ENCODE measurements at places on chromosomes 6 and 20.

DNA sequence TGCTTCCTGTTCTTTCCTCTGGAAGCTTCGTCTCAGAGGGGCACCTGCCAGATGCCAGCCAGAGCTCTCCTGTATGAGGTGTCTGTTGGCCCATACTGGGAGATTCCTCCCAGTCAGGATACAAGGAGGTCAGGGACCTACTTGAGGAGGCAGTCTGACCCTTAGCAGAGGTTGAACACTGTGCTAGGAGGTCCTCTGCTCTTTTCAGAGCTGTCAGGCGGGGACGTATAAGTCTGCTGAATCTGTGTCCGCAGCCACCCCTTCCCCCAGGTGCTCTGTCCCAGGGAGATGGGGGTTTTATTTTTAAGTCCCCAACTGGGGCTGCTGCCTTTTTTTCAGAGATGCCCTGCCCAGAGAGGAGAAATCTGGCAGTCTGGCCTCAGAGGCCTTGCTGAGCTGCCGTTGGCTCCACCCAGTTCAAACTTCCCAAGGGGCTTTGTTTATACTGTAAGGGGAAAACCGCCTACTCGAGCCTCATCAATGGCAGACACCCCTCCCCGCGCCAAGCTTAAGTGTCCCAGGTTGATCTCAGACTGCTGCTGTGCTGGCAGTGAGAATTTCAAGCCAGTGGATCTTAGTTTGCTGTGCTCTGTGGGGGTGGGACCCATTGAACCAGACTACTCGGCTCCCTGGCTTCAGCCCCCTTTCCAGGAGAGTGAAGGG is 326.7 kb downstream of the BCKDHB start:
- DNase-seq, result no peak

DNA sequence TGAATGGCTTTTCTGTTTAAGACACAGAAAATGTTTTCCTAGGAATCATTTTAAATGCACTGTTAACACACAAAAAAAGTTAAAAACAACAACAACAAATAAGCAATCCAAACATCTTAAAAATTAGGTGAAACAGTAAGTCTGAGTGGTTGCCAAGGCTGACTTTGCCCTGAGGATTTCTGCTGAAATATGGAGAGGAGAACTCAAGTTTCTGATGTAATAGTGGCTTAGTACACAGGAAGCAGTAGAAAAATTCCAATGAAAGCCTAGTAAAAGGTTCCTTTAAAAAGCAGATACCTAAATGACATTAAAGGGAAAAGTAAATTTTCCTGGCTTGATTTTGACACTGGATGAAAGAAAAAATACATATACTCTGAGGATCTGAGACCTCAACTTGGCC is 184.2 kb downstream of the EPM2A start:
- no peak for DNase-seq

DNA sequence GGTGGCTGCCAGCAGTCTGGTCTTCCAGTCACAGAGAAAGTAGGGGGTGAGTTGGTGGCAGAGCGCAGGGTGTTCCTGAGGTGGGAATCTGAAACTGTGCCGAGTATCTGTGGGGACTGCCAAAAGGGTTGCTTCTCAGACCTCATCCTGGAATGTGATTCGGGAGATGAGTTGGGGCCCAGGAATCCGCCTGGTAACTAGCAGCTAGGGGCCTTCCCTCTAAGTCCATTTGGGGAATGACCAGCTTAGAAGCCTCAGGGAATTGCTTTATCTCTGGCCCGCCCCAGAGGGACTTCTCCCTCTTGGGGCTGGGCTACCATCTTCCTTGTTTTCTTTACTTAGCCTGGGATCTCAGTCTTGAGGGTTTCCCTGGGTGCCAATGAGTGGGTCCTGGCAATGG is 49.6 kb downstream of the MOCS1 start:
- DNase-seq, result no peak

GRCh38 chr6:36118550-36119107 is 11.7 kb upstream of the MAPK13 start:
- DNase-seq, result peak; percentile 73

GRCh38 chr6:167232356-167232755 is 58.8 kb upstream of the UNC93A start:
- DNase-seq, result no peak

DNA sequence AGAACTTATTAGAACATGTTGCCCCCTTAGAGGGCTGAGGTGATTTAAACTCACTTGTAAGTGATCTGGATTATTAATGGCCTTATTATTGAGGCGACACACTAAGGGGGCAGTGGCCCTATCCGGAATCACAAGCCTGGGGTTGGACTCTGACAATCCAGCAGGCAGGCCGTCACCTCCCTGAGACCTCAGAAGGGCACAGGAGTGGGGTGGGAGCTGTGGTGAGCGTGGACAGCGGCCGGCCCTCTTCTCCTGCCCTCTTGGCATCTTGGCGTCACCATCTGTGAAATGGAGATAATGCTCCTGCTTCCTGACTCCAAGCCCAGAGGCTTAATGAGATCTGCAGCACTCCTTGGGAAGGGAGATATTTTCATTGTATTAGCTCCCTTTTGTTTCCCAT is 15.6 kb upstream of the UQCC2 start:
- DNase-seq, result no peak

- DNase-seq, result no peak
These were observed 10.1 kb upstream of the SIRPD start for GRCh38 chr20:1567392-1568162.

- DNase-seq, result no peak
These were observed 31.9 kb upstream of the FABP7 start for GRCh38 chr6:122747573-122747972.

DNA sequence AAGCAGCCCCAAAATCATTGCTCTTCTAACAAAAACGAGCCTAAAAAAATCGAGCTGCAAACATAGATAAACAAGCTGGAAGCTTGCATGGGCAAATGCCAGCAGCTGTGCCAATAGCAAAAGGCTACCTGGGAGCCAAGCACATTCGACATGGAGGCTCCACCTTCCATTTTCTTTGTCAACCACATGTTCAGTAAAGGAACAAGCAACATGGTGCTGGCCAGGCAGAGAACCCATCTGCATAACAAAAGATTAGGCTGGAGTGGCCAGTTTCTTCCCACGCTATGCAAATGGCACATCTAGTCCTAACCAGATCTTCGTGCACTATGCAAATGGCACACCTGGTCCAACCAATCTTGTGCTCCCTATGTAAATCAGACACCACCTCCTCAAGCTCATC is 110.5 kb downstream of the KIF16B start:
- no peak for DNase-seq

DNA sequence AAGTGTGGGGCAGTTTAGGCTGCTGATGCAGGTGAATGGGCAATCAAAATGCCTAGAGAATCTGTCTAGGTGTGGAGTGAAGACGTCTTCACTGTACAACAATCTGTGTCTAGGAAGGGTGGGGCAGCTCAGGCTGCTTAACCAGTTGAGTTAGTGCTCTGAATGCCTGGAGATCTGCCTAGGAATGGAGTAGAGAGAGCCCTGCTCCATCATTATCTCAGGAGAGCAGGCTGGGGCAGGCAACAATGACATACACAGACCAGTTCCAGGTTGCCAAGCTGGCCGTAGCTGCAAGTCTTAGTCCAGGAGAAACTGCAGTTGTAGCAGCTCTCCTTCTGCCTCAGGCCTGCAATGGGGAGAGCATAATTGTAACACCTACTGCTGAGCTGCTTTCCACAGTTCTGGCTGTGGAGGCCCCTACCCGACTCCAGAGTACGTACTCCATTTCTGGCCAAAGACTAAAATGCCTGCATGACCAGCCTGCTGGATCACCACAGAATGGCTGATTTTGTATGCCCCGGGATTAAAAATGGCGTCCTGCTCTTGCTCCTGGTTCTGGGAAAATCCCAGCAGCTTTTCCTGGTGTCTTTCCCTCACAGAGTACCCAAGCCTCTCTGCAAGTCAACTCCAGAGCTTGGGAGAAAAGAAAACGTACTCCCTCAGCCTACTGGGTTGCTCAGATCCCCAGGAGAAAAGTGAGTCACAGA is 545.4 kb downstream of the ADGRB3 start:
- no peak for DNase-seq

DNA sequence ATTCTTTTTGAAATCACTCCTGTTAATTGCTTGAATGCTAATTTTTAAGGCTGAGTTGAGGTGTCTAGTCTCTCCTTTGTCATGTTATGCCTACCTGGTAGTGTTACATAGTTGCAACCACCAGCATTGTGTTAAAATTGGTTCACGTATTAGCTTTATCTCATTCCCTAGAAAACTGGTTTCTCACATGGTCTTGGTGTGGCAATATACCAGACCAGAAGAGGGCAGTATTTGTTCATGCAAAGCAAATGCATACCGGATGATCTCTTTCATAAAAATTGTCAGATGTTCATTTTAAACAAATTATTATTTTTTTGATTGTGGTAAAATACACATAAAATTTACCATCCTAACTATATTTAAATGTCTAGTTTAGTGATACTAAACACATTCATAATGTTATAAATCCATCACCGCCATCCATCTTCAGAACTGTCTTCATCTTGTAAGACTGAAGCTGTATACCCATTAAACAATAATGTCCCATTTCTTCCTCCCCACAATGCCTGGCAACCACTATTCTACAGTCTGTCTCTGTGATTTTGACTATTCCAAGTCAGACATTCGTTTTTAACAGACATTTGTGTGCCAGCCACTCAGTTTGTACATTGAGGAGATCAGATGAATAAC is 92.8 kb downstream of the ATRN start:
- DNase-seq, result peak; percentile 8

- no peak for DNase-seq
These were observed 38.0 kb upstream of the FAM83D start for GRCh38 chr20:38888059-38888831.

GRCh38 chr6:155854787-155855186 is 399.1 kb upstream of the NOX3 start:
- DNase-seq, result no peak

- DNase-seq, result no peak
These were observed 24.6 kb downstream of the PMEPA1 start for GRCh38 chr20:57685146-57685758.

DNA sequence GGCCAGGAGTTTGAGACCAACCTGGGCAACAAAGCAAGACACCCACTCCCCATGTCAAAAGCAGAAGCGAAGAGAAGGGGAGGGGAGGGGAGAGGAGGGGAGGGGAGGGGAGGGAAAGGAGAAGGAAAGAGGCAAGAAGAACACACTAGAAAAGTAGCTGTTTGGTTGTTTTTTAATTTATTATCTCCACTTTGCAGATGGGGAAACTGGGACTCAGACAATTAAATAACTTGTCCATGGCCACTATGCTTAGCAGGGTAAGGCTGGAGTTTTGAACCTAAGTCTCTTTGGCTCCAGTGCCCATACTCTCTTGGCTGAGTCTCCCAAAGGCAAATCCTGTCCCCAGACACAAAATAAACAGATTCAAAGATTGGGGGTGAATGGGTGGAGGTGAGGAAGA is 12.4 kb upstream of the GHRH start:
- DNase-seq, result no peak

- DNase-seq, result no peak
These were observed 116.8 kb upstream of the DST start for GRCh38 chr6:56759521-56759920.

DNA sequence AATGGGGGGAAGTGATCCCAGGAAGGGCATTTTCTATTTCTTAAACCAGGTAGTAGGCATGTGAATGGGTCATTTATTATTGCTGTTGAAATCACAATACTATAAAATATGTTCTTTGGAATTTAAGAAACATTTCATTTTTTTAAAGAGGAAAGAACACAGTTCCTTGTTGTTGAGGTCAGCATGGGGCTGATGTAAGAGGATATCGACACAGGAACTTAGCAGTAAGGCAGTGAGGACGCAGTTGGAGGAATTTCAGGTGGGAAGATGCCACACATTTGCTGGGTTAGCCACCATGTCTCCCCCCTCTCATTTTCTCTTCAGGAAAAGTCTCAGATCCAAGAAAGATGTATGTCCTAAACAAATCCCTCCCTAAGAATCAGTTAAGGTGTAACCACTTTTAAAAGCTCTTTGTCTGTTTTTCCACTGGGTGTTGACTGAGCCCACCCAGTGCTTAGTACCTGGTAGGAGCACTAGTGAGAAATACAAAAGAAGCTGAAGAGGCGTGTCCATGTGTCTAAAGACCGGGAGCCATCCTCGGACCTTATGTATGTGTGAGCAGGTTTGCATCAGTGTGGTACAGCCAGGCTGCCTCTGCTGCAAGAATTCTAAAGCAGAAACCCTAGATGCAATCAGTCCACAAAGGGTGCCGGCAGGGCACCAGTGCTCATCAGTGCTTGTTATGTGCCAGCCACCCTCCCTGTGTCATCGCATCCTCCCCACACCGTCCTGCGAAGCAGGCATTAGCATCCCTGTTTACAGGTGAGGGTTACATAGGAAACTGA is 98.9 kb downstream of the TCP11 start:
- no peak for DNase-seq

DNA sequence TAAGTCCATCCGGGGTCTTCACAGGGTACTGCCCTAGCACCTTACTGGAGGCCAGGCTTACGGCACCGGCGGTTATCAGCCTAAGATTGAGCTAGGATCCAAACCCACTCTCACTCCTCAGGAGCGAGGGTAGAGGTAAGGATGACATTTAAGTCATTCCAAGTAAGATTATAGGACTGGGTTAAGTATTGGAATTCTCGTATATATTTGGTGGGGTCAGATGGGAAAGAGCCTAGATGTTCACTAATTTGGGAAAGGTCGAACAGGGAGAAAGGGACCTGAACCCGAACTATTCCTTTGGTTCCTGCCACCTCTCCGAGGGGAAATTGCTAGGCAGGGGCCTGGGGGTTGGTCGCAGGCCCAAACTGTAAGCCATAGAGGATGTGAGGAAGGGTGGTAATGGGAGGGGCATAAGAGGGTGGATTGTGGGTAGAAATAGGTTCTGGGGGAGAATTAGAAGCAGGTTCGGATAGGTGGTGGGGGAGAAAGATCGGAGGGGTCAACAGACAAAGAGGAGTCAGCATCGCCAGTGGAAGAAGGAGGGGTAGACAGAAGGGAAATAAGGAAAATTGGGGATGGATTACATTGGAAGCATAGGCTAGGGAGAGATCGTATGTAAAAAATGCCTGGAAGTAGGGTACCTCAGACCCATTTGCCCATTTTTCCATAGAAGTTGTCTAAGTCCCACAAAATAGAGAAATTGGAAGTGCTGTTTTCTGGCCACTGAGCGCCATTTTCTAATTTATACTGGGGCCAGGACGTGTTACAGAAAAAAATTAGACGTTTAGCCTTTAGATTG is 747.1 kb upstream of the ADGRB3 start:
- no peak for DNase-seq

DNA sequence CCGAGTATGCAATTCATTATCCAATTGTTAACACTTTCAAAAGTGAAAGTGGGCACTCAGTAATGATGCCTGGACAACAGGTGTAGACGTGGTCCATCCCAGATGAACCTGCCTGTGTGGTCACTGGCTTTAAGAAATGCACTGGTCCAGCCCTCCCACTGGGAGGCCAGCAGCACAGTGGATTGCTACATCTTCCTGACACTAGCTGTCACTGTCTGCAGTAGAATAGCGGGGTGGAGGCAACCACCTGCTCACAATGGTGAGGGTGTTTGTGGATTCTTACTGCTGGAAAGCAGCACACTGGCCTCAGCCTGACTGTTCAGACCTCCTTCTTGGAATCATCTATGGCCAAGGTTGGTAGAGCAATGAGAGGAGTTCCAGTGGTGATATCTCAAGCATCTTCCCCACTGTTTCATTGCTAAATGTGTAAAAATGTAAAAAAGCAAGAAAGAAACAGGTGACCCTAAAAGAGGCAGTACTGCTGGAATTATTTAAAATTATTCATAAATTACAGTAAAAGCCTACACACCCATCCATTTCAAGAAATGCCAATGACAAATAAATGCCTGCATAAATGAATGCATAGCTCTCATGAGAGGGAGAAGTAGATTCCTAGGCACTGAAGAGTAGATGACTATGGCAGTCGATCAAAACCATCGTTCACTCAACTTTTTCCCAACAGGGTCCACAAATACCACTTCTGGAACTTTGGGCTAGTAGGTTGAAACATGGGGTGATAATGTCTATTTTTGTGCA is 228.0 kb upstream of the PLN start:
- DNase-seq, result no peak

- no peak for DNase-seq
These were observed 167.7 kb downstream of the DOK5 start for GRCh38 chr20:54642864-54643667.

Data from CD8-positive, alpha-beta memory T cell (primary cell).